M059J (cell line): ENCODE measurements at places on chromosomes 1 and 21. TPM values are rescaled to one million over a fixed set of nuclear protein-coding genes. Genes with fewer than 3 reads are reported as not detected.

DNA sequence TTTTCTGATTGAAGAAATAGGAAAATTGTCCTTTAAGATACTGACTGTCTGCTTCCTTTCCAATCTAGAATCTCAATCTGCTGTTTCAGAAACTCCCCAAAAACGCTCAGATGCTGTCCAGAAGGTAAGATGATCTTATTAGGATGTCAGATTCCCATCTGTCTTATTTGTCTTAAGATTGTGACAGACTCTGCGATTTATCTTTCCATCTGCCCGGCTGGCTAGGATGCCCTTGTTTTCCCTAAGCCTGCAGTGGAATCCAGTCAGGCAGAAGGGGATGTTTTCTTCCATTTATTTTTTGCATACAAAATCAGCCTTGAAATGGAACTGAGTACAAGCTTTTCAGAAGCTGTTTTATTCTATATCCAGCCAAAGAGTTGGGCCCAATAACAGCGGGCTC is 96.5 kb downstream of the FMN2 start:
- DNase-seq: no peak

DNA sequence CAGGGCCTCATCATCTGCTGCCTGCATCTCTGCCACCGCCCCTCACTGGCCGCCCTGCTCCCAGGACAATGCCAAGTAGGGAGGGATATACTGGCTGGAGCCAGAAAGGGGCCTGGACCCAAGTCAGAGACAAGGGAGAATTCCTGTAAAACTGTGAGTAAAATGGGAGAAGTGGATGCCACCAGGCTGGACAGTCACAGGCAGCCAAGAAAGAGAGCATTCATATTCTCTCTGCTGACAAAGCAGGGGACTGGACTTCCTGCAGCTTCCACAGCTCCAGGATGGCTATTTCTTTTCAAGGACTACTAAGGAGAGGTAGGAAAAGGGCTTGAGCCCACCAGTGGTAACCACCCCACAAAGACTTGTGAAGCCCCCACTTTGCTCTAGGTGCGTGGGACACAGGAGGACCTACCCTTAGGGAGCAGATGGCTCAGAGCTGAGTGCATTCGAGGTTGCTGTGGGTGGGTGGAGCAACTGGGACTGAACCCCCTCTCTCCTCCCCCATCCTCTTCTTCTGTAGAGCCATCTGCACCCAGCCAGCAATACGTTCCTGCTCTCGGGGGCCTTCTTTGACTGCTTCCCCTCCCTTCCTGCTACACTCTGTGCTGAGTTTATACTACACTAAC is 57.5 kb downstream of the GLIS1 start:
- DNase-seq: no peak

- peak; percentile 93 for DNase-seq
These were observed 157.7 kb downstream of the SLC35F3 start for GRCh38 chr1:234062166-234062565.

DNA sequence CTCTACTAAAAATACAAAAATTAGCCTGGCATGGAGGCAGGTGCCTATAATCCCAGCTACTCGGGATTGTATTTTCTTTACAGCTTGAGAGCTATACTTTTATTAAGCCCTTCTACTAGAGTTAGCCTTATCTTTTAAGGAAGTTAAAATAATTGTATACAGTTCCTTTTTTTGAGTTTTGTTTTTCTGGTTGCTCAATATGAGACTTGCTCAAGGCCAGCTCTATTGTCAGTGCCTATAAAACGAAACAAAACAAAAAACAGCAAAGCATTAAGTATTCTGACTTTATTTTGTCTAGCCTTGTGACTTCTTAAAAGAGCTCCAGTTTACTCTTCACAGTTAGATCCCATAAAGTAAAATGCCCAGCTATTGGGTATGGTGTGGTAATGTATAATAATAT is 17.2 kb downstream of the PKN2 start:
- DNase-seq: no peak

DNA sequence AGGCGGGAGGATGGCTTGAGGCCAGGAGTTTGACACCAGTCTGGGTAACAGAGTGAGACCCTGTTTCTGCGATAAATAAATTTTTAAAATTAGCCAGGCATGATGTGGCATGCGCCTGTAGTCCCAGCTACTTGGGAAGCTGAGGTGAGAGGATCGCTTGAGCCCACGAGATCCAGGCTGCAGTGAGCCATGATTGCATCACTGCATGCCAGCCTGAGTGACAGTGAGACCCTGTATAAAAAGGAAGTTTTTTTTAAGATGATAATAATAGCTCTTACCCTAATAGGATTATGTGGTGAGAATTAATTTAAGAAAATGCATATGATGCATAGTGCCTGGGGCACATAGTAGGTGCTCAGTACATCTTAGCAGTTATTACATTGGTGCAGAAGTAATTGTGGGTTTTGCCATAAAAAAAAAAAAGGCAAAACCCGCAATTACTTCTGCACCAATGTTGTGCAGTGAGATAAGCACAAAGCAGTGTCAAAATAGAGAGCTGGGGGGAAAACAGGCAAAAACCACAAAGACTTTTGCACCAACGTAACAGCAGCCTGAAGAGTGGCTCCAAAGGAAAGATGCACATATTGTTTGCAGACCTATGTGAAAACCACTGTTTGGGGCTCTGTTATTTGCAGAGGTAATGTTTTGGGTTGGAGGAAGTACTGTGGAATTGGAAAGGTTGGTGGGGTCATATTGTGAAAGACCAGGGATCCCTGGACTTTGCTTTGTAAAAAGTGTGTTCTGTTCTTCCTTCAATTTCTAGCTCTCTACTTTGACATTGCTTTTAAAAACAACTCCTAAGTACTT is 72.4 kb downstream of the PLXNA2 start:
- DNase-seq: no peak

DNA sequence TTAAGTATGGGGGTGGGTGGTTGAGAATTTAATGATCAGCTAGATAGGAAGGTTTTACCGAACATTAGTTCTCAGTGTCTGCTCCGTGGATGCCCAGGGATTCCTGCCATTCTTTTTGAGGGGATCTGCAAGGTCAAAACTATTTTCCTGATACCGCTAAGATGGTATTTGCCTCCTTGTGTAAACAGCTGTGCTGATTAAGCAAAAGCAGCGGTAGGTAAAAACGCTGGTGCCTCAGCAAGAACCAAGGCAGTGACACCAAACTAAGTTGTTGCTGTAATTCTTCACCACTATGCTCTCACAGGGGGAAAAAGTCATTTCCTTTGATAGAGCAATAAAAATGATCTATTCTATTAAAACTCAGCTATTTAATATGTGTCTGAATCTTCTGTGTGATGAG is 229.0 kb downstream of the FMN2 start:
- peak; percentile 30 for DNase-seq

GRCh38 chr1:10671090-10671489 is 125.4 kb downstream of the CASZ1 start:
- DNase-seq: no peak

DNA sequence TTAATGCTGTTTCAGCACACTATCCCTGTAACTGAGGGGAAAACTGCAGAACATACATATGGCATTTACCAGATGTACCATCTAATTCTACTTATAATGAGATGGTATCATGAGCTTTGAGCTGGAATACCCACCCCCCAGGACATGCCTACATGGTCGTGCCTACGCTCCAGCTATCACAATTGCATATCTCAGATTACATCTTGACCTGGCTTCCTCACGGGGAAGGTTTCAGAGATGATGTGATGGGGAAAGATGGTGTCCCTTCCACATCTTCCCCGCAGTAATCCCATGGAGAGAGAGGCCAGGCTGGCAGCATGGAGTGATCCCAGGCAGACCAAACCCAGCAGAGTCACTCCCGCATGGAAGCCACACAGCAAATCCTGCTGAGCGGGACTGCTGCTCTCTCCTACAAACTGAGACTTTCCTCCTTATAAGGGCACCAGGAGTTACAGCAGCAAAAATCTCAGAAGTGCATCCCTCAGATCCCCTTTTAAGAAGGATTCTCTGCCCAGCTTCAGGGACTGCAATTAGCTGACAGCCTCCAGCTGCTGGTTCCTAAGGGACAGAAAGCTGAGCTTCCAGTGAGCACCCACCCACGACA is 67.1 kb downstream of the KCNH1 start:
- DNase-seq: no peak

DNA sequence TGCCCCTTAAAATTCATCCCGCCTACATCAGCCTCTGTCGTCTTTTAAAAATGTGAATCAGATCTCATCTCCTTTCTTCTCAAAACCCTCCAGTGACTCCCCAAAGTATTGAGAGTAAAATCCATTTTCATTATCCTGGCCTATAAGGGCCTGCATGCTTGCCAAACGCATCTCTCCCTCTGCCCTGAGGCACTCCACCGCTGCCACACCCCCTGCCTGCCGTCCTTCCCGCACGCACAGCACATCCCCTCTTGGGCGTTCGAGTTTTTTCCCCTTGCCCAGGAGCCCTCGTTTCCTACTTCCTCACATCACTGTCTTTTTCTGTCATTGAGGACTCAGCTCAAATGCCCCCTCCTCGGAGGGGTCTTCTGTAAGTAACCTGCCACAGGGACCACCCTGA is 53.3 kb upstream of the MTR start:
- DNase-seq: no peak

GRCh38 chr1:20329793-20330542 is 39.3 kb downstream of the VWA5B1 start:
- DNase-seq: no peak

DNA sequence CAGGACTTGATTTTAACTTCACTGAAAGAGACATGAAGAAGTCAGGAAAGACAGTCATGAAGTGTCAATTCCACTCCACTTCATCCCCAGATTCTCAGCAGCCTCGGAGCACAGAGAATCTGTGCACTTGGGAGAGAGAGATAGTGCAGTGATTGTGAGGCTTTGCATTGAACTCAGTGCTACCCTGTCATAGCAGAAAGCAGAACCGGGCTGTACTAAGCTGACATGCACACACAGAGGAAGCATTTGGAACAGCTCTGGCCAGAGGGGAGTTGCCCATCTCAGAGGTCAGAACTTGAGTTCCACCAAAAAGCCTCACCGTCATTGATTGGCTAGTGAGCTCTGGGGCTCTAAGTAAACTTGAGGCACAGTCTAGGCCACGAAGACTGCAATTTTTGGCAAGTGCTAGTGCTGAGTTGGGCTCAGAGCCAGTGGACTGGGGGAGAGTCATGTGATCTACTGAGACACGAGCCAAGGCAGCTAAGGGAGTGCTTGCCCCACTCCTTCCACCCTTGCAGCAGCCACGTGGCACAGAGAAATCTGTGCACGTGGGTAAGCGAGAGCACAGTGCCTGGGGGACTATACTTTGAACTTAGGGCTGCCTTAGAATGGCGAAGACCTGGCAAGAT is 810.2 kb upstream of the ADAMTS5 start:
- peak; percentile 26 for DNase-seq

DNA sequence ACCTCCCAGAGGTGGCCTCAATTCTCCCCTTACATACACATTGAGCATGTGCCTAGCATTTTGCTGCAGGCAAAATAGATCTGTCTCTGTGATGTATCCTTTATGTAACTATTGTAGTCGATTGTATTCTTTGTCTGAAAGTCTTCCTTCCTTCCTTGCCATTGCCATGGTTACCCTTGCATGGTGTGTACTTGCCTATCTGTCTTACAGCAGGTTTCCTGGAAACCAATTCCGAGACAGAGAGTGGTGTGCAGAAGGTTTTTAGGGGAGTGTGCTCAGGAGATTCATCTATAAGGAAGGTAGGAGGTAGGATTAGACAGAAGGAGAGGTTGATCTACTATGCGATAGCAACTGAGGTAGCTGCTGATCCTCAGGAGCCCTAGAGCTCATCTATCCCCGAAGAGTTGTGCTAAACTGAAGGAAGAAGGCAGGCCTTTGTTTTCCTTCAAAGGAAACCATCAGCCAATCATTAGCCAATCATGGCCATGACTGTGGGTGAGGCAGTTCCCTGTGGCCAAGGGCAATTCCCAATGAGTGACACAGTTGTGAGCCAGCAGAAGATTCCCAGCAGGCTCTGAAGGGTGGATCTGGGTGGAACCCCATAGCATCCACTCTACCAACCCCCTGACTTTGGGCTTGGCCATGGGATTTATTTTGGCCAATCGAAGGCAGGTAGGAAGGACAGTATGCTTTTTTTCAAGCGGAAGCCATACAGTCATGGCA is 15.0 kb downstream of the CITED4 start:
- peak; percentile 28 for DNase-seq

DNA sequence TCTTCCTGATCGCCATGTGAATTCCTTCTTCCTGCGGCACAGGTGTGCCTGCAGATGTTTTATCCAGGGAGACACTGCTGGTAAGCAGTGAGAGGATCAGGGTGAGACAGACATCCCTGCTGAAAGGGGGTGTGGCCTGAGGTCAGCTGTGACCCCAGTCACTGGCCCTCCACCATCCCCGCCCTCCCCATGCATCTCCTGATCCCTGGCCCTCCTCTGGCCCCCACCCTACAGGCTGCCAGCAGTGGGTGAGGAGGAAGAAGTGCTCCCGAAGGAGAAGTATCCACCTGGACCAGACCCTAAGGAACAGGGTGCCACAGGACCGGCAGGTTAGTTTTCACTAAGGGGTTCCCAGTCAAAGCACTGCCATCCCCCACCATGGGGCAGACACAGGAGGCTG is 85.3 kb downstream of the GLIS1 start:
- no peak for DNase-seq

GRCh38 chr1:169338617-169339016 is 29.0 kb downstream of the NME7 start:
- no peak for DNase-seq

Gene XPR1
- 20.4 and 31.9 TPM in 2 replicates for total RNA-seq

Gene IFI16
- total RNA-seq: 75.9 and 103 TPM in 2 replicates

Gene SPRR4
- total RNA-seq: not detected in 2 replicates

Gene NR1I3
- total RNA-seq: not detected in 2 replicates

Gene ALG6
- 23.6 and 25.3 TPM in 2 replicates for total RNA-seq

Gene RGS13
- 0.20 TPM in 1 of 2 replicates, not detected in the other for total RNA-seq

Gene OLFML2B
- total RNA-seq: 21.1 and 28.4 TPM in 2 replicates

Gene NBL1
- 30.7 and 36.9 TPM in 2 replicates for total RNA-seq

Gene MYOG
- total RNA-seq: not detected in 2 replicates

Gene NBPF6
- total RNA-seq: not detected in 2 replicates

Gene CRYAA
- total RNA-seq: not detected in 2 replicates

Gene ZSWIM5
- 0.02 and 0.49 TPM in 2 replicates for total RNA-seq

Gene GPX7
- total RNA-seq: 7.7 and 8.7 TPM in 2 replicates

Gene LRRC71
- not detected in 2 replicates for total RNA-seq

Gene ST6GALNAC3
- 0.05 TPM in 1 of 2 replicates, not detected in the other for total RNA-seq
